Suppressor macrophage treated with lipopolysaccharide for 4 hours (primary cell): ENCODE measurements at places on chromosomes 13 and 19.

DNA sequence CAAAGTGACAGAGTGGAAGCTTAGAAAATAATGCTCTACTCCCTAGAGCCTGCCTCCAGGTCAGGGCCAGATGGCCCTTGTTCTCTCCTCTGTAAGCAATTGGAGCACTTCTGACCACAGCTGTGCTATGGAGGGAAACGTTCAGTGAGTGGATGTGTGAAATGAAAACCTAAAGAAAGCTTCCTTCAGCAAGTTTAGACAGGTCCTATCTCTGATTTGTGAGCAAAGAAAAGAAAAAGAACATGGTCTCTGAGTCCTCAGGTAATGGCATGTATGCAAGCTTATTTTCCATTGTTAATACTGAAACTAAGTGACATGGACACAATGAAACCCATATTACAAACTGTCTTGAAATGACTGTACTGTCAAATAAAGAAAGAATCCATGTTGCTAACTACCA, 1486.8 kb downstream of the EFNB2 start:
- no peak for DNase-seq

DNA sequence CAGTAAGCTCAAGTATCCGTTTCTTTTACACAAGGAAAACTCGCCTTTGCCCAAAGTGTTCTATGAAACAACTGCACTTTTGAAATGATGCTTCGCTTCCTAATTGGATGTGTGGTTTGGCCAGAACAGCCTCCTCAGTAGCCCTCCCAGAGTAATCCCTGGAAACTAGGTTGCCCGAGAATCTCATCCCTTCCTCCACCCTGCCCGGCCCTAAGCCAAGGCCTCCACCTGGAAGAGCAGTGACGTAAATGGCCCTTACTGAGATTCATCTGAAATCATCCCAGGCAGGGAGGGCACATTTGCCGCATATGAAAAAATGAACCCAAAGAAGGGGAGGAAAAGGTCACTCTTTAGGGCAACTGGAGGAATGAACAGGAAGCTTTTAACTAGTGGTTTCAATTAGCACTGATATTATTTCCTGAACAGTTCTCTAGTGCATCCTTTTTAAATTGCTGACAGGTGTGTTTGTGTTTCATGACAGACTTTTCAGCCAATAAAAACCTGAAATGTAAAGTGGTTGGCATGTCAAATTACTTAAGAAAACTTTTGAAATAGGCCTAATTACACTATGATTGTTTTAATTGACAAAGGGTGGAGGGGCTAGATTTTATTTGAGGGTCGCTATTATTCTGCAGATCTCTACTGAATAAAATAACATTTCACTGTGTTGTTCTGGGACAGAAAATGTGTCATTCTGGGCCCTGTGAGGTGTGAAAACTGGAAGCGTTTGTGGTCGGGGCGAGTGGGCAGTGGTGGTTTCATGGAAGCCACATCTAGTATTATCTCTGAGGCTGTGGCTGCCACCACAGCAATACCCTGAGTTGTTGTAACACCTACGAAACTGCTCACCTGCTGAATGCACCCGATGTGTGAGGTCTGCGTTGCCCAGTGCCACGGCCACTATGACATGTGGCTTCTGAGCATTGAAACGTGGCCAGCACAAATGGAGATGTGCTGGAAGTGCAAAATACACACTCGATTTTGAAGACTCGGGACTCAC, 112.1 kb downstream of the ZIC5 start:
- no peak for DNase-seq

- DNase-seq: no peak
These were observed 136.4 kb downstream of the STOML3 start for GRCh38 chr13:38854226-38854625.

GRCh38 chr19:34173193-34173956, 1.1 kb downstream of the LSM14A start:
- DNase-seq: no peak

- DNase-seq: peak; percentile 6
These were observed 748 bp downstream of the LHFPL6 start for GRCh38 chr13:39602277-39602613.

DNA sequence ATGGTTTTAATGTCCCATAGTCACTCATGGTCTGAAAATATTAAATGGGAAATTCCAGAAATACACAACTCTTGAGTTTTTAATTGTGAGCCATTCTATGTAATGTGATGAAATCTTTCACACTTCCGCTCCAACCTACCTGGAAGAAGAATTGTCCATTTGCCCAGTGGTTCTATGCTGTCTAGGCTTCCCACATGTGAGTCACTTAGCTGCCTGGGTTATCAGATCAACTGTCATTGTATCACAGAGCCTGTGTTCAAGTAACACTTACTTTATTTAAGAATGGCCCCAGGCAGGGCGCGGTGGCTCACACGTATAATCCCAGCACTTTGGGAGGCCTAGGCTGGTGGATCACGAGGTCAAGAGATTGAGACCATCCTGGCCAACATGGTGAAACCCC, 1450.5 kb downstream of the EFNB2 start:
- no peak for DNase-seq

GRCh38 chr13:22017226-22017625, 346.4 kb downstream of the FGF9 start:
- DNase-seq: peak; percentile 15

DNA sequence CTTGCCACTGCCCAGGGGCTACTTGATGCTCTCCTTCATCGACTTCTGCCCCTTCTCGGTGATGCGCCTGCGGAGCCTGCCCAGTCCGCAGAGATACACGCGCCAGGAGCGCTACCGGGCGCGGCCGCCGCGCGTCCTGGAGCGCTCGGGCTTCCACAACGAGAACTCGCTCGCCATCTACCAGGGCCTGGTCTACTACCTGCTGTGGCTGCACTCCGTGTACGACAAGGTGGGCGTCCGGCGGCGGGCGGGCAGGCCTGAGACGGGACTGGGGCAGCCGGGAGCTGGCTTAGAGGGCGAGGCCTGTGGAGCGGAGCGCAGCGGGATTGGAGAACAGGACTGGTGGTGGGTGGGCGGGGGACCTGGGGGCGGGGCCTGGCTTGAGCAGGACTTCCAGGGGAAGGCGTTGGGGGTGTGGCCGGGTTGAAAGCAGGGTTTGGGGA, 12.7 kb upstream of the PSMD8 start:
- DNase-seq: peak; percentile 84
